ENCODE measurements at places on chromosomes 12 and 14.

DNA sequence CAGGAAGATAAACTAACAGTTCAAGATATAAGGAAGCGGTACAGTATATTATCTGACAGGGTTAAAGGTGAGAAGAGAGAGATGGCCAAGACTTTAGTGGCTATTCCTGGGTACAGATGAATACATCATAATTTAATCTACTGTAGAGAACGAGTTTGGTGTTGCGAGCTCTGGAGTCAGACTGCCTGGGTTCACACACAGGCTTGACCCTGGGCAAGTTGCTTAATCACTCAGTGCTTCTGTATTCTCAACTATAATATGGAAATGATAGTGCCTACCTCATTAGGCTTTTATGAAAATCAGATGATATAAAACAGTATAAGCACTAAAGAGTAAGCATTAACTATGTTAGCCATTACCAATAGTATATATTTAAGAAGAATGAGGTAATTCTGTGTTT, 3.5 kb downstream of the PPM1H start:
- DNase-seq: no peak

- DNase-seq: no peak
Measured at GRCh38 chr12:95709152-95709551, 81.4 kb downstream of the NTN4 start.

DNA sequence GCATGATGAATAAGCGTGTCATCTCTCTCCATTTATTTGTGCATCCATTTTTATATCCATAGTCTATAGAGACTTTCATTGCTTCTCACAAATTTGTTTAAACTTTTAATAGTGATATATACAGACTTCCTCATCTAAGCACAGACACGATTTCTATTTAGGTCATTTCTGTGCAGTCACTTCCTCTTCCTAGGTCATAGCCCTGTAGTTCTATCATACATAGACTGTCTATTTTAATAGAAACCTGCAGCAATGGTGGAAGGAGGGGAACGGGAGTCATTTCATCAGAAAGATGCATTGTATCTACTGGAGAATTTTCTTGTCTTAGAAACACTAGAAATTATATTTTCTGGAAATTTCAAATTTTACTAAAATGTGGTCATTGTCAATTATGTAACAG, 133.4 kb upstream of the FGD4 start:
- no peak for DNase-seq

DNA sequence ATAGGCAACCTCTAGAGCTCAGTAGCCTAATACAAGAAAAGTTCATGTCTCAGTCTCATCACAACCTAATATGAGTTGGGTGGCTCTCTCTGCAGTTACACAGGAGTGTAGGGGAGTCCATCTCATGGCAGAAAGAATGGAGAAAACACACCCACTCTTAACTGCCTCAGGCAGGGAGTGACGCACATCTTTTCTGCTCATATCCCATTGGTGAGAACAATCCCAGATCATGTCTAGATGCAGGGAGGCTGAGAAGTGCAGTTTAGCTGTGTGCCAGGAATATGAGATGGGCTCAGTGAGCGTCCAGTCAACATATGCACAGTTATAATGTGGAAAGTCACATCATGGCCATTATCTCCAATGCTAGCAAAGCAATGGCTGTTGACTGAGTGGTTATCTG, 59.3 kb upstream of the KCNA5 start:
- no peak for DNase-seq

GRCh38 chr14:31229009-31229408, 21.4 kb upstream of the HECTD1 start:
- DNase-seq: no peak

DNA sequence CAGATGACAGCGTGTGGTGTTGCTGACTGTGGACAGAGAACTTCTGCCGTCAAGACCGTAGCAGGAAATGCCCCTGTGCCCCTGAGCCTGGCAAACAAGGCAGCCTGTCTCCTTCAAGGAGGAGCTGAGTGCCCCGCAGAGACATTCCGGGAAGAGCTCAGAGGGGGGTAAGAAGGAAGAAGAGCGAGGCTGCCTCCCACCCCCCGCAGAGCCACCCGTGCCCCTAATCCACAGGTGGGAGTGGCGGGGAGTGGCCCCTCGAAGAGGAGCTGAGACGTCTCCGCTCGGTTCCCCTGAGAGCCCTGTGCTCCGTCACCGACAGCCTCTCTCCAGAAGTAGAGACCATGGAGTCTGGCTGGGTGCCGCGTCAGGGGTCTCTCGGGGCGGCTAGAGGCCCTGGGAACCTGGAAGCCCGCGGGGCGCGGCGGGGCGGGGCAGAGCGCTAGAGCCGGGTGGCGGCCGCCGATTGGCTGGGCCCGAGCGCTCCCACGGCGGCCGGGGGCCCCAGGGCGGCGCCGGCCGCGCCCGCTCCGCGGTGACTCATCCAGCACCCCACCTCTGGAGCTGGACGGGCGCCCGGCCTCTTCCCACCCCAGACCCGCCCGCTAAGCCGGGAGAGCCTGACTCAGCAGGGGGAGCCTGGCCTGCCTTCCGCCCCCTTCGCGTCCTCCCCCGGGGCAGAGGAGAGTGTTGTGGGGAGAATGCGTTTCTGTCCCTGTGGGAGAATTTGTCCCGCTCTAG, 25.2 kb upstream of the KRT78 start:
- DNase-seq: peak; percentile 12

DNA sequence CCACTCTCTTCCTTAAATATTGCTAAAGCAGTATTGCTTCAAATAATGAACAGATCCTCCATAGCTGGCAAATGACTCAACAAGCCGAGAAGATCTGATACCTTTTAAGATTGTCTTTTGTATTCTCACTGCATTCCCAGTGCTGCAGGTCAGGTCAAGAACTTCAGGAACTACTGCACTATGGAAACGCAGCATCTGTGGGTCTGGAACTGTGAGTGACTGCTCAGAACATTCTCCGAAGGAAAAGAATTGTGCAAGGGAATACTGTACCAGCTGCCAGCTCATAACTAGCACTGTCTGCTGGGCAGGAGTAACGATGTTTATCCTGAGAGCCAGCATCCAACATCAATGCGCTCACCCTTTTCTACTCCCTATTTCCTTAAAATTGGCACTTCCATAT, 348.0 kb upstream of the SOX5 start:
- no peak for DNase-seq

DNA sequence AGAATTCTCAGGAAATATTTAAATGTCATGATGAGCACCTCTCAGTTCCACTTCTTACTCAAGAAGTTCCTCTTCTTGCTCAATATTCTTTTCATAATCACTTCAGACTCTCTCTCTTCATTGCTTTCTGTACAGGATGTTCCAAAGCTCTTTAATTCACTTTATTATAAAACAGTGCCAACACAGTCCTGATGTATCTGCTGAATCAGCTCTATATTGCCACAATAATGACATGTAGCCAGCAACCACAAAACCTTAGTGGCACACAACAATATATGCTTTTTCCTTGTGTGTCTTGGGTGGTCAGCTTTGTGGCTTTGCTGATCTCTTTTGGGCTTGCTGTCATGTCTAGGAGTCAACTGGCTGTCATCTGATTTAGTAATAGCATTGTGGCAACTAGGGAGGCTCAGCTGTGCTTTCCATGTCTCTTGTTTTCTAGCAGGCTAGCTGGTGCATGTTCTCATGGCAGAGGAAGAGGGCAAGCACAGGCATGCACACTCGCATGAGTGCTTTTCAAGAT, 52.8 kb upstream of the SLC2A13 start:
- DNase-seq: no peak

DNA sequence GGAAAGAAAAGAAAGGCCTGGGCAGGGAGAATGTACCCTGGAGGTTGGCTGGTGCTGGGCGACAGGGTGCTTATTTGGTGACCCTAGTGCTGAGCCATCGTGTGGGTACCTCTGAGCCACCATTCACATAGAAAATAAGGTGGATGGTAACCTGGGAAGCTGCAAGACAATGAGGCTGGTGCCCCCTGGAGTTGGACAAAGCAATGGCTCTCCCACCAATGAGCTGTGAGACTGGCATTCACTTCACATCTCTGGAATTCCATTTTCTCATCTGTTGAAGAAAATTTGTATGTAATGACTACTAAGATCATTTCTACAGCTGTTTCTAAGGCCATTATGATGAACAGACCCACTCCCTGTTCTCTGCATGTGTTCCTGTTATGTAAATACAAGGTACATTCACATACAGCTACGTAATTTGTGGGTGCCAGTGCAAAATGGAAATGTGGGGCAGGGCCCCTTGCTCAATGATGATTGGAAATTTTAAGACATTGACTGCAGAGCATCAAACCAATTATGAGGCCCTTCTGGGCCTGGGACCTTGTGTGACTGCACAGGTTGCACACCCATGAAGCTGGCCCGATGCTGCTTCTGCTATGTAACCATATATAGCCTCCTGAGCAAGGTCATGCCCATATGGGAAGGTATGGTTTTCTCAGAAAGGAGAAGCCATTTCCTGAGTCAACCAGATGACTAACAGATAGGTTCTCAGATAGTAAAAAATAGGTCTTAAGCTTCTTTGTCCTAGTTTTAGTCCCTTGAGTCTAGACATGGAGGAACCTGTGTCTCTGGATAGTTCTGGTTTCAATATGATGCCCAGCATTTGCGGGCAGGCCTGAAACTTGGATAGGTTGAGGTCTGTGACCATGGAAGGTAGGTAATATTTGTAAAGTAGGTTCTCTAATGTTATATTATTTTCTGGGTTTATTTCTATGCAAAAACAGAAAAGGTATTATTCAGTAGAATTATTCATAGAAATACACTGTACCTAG, 63.4 kb upstream of the IGF1 start:
- DNase-seq: no peak

- no peak for DNase-seq
Measured at GRCh38 chr14:34507459-34507858, 32.0 kb downstream of the EAPP start.

DNA sequence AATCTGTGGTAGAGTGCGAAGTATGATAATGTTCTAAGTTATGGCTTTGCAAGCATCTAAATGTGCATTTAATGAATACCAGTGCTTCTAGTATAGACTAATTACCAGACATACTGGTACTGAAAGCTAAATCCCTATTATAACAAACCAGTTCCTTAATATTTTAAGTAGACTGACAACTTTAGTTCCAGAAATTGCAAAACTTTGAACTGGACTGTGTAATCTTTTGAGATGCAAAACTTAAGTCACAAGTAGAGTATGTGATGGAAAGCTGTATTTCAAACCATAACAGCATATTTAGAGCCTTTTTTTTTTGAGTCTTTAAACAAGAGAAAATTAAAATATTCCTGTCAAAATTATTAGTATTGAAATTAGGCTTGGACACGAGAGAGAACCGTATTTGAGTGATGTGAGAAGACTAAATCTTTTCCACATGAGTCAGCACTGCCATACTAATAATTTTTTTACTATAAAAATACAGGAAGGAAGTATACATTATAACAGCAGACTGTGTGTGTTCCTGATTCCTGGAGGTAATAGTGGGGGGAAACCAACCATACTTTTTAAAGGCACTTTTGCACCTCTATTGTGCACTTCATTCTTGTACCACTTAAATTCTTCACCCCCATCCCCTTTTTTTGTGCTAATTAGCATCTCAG, 45.5 kb downstream of the PPM1A start:
- no peak for DNase-seq

DNA sequence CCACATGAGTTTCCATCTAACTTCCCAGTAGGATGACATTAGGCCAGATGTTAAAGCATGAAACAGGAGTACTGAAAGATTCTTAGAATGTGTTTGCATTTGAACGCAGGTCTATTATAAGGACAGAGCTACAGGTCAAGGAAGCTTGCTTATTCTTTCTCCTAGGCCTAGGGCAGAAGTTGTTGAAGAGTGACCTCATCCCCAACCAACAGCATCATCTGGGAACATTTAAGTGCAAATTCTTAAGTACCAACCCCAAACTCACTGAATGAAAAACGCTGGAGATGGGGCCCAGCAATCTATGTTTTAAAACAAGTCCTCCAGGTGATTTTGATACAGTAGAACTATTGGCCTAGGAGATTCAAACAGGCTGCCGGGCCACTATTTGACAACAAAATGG, 52.4 kb downstream of the PAPLN start:
- DNase-seq: no peak

DNA sequence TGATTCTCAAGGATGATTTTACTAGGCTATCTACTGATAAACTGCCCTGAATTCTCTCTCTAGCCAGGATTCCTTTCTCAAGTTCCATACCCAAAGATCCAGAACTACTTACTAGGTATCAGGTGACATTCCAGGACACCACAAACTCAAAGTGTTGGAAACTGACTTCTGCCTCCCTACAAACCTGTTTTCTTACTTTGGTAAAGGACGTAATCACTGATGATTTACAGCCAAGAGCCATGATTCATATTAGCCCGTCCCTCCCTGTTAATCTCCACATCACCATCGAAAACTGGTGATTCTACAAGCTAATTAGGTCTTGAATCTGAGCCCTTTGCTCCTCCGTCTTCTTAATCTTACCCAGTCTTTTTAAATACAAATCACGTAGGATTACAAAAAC, 1.0 kb upstream of the ATG14 start:
- no peak for DNase-seq

Data from activated CD4-positive, CD25-positive, alpha-beta regulatory T cell (primary cell).